Sigmoid colon (tissue), 7 donors: ENCODE measurements at places on chromosomes 1 and 21.

- no peak for DNase-seq
- no peaks in the 10 kb centered on the region for H3K27me3 ChIP-seq
- H3K4me3 ChIP-seq: no peak overlapping the region
- no peaks in the 10 kb centered on the region for H3K36me3 ChIP-seq
- peaks cover 9% of the 10 kb centered on the region for H3K4me1 ChIP-seq
- H3K27ac ChIP-seq: no peak overlapping the region
Measured at GRCh38 chr1:41414296-41414695, 53.1 kb downstream of the FOXO6 start.

DNA sequence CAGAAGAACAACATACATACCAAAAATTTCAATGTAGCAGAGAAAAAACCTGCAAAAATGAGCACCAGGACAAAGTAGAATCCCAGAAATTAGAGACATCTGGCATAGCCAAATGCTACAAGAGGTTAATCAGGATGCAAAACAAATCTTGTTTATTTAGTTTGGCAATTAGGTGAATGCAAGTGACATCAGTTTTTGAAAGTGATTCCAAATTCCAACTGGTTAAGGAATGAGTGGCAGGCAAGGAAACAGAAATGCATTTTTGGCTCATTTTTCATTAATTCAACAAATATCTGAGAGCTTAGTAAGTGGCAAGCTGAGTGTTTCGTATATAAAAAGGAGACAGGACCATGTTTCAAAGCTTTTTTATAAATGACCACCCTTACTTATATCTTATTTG, 21.3 kb downstream of the SCAF4 start:
- H3K27ac ChIP-seq: no peak overlapping the region
- no peaks in the 10 kb centered on the region for H3K27me3 ChIP-seq
- peaks cover 69% of the 10 kb centered on the region for H3K4me1 ChIP-seq
- no peaks in the 10 kb centered on the region for H3K36me3 ChIP-seq
- H3K4me3 ChIP-seq: no peak overlapping the region

- no peak overlapping the region for H3K4me3 ChIP-seq
- no peaks in the 10 kb centered on the region for H3K27me3 ChIP-seq
- H3K36me3 ChIP-seq: no peaks in the 10 kb centered on the region
- no peak for DNase-seq
- no peaks in the 10 kb centered on the region for H3K4me1 ChIP-seq
- H3K27ac ChIP-seq: no peak overlapping the region
Measured at GRCh38 chr1:220498188-220498587, 29.7 kb upstream of the MARK1 start.

- no peaks in the 10 kb centered on the region for H3K4me1 ChIP-seq
- no peak for DNase-seq
- H3K27me3 ChIP-seq: no peaks in the 10 kb centered on the region
- H3K4me3 ChIP-seq: no peak overlapping the region
- no peak overlapping the region for H3K27ac ChIP-seq
- H3K36me3 ChIP-seq: no peaks in the 10 kb centered on the region
Measured at GRCh38 chr1:169604781-169605560, 18.7 kb upstream of the F5 start.

DNA sequence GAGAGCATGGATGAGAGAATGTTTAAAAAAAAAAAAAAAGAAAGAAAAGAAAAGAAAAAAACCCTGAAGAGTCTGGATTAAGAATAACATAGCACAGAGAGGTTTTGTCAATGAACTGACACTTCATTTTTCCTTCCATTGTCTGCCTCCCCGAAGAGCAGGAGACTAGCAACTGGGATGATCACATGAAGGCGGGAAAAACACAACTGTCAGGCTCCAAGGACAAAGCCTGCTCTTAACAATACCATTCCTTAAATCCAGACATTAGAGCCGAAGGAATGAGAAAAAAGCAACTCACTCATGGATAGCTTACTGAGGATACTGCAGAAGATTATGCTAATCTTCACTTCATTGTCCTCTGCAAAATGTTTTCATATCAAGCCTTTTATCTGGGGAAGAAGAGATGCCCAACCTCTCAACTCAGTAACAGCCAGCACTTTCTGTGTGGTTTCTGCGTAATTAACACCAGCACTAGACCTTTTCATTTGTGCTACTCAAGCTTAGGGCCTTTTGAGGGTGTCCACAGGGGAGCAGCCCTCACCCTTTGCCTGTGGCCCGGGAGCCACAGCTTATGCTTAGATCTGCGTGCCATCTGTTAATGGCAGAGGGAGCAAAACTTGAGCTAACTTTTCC, 182.3 kb downstream of the BARHL2 start:
- H3K27ac ChIP-seq: no peak overlapping the region
- DNase-seq: no peak
- H3K4me3 ChIP-seq: no peak overlapping the region
- no peaks in the 10 kb centered on the region for H3K27me3 ChIP-seq

DNA sequence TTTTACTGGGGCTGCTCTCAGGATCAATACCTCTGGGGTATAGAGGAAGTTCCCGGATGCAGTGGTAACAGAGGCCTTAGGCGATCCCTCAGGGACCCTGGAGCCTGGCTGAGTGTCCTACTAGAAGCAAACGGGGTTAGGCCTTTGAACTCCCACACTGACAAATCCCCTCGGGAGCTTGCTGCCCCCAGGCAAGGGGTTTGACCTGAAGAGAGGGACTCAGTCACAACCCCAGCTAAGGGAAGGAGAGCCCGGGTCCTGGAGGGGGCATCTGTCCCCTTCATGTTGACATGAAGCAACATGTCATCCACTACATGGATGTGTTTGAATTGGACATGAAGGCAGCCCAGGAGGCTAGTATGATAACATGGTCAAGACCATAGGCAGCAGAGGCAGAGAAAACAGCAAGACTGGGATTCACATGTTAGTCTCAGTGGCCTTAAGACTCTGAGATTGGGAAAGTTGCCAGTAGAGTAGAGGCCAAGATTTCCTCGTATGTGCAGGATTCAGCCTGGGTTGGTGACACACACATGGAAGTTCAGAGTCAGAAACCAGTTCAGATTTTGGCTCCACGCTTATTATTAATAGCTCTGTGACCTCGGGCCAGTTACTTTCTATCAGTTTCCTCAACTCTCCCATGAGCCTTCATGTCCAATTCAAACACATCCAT, 101.5 kb downstream of the KCNN3 start:
- H3K27me3 ChIP-seq: no peaks in the 10 kb centered on the region
- H3K4me1 ChIP-seq: no peaks in the 10 kb centered on the region
- no peak overlapping the region for H3K4me3 ChIP-seq
- peak overlapping the region; percentile 28 for H3K27ac ChIP-seq

DNA sequence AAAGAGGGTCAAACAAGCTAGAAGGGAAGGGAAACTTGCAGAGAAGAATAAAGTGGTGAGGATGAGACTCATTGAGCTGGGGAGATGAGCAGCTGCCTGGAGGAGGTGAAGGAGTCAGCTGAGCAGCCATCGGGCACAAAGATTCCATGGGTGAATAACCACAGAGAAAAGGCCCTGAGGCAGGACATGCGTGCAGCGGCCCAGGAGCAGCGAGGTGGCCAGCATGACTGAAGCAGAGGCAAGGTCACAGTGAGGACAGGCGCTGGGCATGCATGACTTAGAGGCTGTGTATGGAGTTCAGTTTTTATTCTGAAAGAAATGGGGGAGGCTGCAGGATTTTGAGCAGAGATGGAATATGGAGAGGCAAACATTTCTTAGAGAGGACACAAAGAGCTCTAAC, 24.9 kb downstream of the OLFML2B start:
- H3K27me3 ChIP-seq: no peaks in the 10 kb centered on the region
- H3K4me3 ChIP-seq: no peak overlapping the region
- H3K27ac ChIP-seq: no peak overlapping the region

DNA sequence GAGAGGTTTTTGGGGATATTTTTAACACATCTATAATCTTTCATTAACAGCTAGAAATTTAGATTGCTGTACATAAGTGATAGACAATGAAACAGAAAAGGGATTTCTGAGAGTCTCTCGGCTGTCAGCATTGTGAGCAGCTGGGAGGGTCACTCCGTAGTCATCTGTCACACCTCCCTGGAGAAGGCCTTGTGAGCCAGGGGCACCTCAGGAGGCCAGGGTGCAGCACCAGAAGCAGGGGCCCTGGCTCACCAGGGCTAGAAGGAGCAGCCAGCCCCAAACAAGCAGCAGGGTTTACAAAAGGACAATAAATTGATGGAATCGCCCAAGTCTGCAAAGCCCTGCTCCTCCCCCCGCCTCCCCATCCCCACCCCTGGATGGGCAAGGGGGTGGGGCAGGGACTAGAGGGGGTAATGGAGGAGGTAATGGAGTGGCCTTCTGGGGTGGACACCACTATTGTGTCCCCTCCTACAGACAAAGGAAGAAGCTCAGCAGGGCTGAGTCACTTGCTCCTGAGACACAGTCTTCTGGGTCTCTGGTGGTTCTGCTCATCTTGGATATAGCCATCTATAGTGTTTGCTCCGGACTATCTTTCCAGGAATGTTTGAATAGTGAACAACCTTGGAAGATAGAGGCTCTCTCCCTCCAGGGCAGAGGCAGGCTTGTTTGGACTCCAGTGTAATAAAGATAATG, 263.4 kb downstream of the NPHP4 start:
- no peaks in the 10 kb centered on the region for H3K36me3 ChIP-seq
- no peak overlapping the region for H3K4me3 ChIP-seq
- H3K4me1 ChIP-seq: no peaks in the 10 kb centered on the region
- peak; percentile 22 for DNase-seq
- no peak overlapping the region for H3K27ac ChIP-seq

- no peak overlapping the region for H3K4me3 ChIP-seq
- no peaks in the 10 kb centered on the region for H3K36me3 ChIP-seq
- H3K27me3 ChIP-seq: no peaks in the 10 kb centered on the region
- no peak for DNase-seq
- H3K27ac ChIP-seq: no peak overlapping the region
- H3K4me1 ChIP-seq: no peaks in the 10 kb centered on the region
Measured at GRCh38 chr1:248045209-248045608, 1.4 kb upstream of the OR2L3 start.

GRCh38 chr1:15684468-15685291, 560 bp downstream of the PLEKHM2 start:
- peaks cover 15% of the 10 kb centered on the region for H3K4me1 ChIP-seq
- no peaks in the 10 kb centered on the region for H3K36me3 ChIP-seq
- no peaks in the 10 kb centered on the region for H3K27me3 ChIP-seq
- DNase-seq: peak; percentile 77
- H3K27ac ChIP-seq: peak overlapping the region; percentile 97
- peak overlapping the region; percentile 66 for H3K4me3 ChIP-seq

GRCh38 chr1:92096317-92096716, 16.2 kb downstream of the BTBD8 start:
- no peak overlapping the region for H3K27ac ChIP-seq
- DNase-seq: no peak
- no peaks in the 10 kb centered on the region for H3K4me1 ChIP-seq
- no peaks in the 10 kb centered on the region for H3K27me3 ChIP-seq
- H3K36me3 ChIP-seq: no peaks in the 10 kb centered on the region
- H3K4me3 ChIP-seq: no peak overlapping the region

DNA sequence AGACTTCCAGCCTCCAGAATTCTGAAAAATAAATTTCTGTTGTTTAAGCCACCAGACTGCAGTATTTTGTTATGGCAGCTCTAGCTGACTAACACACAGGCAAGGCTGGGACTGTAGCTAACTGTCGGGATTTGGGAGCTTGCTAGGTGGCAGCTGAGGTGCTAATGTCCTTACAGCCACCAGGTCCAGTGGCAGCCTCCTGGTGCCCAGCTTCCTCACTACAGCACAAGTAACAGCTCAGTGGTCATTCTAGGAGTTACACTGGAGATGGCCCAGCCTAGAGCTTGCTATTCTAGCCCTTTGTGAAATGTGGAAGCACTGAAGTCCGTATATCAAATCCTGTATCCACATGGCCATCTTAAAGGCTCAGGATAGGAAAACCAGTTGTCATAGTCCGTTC, 4.3 kb upstream of the C1orf115 start:
- H3K27ac ChIP-seq: no peak overlapping the region
- no peaks in the 10 kb centered on the region for H3K27me3 ChIP-seq
- H3K4me1 ChIP-seq: peaks cover 11% of the 10 kb centered on the region

GRCh38 chr1:176540428-176540827, 77.5 kb downstream of the PAPPA2 start:
- DNase-seq: no peak
- H3K36me3 ChIP-seq: no peaks in the 10 kb centered on the region
- no peaks in the 10 kb centered on the region for H3K4me1 ChIP-seq
- no peaks in the 10 kb centered on the region for H3K27me3 ChIP-seq

DNA sequence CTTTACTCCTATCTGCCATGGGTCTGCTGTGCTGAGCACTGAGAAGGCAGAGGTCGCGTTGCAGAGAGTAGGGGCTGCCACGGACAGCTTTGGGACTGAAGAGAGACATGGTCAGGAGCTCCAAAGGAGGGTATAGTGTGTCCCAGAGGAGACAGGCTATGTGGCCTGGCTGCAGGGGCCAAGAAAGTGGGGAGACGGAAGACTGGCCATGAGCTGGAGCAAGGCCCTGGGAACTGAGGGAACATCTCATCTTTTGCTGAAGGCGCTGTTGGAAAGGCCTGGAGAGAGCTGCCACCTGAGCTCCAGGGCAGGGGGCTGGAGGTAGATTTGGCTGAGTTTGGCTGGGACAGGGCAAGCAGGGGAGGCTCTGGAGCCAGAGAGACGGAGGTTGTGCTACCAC, 55.8 kb upstream of the AJAP1 start:
- no peaks in the 10 kb centered on the region for H3K36me3 ChIP-seq
- H3K4me3 ChIP-seq: no peak overlapping the region
- H3K4me1 ChIP-seq: no peaks in the 10 kb centered on the region
- DNase-seq: no peak

- H3K36me3 ChIP-seq: peaks cover 21% of the 10 kb centered on the region
- peak overlapping the region; percentile 100 for H3K4me3 ChIP-seq
- no peaks in the 10 kb centered on the region for H3K27me3 ChIP-seq
- peaks cover 19% of the 10 kb centered on the region for H3K4me1 ChIP-seq
- peak; percentile 70 for DNase-seq
Measured at GRCh38 chr1:37989361-37989930, 376 bp downstream of the SF3A3 start.

GRCh38 chr1:218674280-218674773, 329.2 kb downstream of the TGFB2 start:
- H3K4me3 ChIP-seq: no peak overlapping the region
- no peaks in the 10 kb centered on the region for H3K27me3 ChIP-seq

GRCh38 chr1:9086796-9087195, 17.4 kb upstream of the SLC2A5 start:
- no peak for DNase-seq
- H3K36me3 ChIP-seq: no peaks in the 10 kb centered on the region
- peaks cover 17% of the 10 kb centered on the region for H3K4me1 ChIP-seq
- H3K27me3 ChIP-seq: no peaks in the 10 kb centered on the region

DNA sequence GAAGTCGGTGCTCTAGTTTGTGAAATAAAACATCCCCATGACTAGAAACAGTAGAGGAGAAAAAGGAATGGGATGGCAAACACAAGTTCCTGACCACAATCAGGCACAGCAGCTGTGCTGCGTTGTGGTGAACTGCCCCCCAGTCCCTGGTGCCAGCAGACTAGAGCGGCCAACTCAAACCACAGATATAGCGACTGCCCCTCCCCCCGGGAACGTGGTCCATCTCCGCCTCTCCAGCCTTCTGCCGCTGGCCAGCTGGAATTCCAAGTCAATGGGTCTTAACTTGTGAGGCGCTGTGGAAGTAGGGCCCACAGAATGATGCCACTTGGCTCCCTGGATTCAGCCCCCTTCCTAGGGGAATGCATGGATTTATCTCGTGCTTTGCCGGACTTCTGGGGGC, 41.6 kb upstream of the ZNF678 start:
- H3K4me3 ChIP-seq: no peak overlapping the region
- no peaks in the 10 kb centered on the region for H3K36me3 ChIP-seq
- H3K27me3 ChIP-seq: no peaks in the 10 kb centered on the region
- DNase-seq: no peak
- no peak overlapping the region for H3K27ac ChIP-seq
- no peaks in the 10 kb centered on the region for H3K4me1 ChIP-seq
